ENCODE measurements at places on chromosomes 6 and 20.

- DNase-seq = no peak
Measured at GRCh38 chr6:131257104-131257503, 121.8 kb downstream of the AKAP7 start.

GRCh38 chr6:170004585-170005210, 253.3 kb downstream of the ERMARD start:
- no peak for DNase-seq

GRCh38 chr6:44649365-44650025, 262.0 kb downstream of the CDC5L start:
- DNase-seq = no peak

DNA sequence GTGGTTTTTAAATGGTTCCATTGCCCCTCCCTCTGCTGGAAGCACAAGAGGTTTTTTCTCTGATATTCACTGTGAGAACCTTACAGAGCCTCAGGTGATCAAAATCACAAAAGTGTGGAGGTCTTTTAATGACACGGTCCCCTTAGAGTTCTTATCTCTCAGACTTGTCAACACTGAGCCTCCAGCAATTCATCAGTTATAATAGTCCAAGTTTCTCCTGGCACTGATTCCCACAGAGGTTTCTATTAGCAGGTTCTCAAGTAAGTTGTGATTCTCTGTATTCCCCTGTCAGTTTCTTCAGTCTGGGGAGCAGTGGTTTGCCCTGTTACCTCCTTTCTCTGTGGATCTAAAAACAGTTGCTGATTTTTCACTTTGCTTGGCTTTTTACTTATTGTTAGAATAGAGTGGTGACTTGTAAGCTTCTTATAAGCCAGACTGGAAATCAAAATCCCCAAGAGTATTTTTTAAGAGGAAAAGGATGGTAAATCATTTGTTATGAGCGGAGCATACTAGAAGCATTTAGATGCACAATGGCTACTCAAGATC, 157.4 kb upstream of the BMP5 start:
- no peak for DNase-seq

DNA sequence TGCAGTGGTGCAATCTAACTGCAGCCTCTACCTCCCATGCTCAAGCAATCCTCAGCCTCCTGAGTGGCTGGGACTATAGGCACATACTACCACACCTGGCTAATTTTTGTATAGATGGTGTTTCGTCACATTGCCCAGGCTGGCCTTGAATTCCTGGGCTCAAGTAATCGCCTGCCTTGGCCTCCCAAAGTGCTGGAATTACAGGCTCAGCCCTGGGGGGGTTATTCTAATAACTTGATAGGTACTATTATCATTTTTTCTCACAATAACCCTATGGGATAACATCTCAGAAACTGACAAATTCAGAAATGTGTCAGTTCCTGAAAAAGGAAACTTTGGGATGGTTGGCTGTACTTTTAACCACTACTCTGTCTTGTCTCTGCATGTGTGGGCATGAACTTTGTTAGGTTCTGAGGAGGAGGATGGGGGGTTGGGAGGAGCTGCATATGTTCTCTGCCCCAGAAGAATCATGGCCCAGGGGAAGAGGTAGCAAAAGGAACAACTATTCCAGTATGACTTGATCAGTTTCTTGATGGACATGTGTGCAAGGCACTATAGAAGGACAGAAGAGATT, 169.9 kb downstream of the CARMIL1 start:
- peak; percentile 28 for DNase-seq
